NCI-H1048 (cell line): ENCODE measurements at places on chromosomes 16 and 17.

GRCh38 chr17:32136856-32137255, 5.4 kb upstream of the RHOT1 start:
- no peak for DNase-seq

DNA sequence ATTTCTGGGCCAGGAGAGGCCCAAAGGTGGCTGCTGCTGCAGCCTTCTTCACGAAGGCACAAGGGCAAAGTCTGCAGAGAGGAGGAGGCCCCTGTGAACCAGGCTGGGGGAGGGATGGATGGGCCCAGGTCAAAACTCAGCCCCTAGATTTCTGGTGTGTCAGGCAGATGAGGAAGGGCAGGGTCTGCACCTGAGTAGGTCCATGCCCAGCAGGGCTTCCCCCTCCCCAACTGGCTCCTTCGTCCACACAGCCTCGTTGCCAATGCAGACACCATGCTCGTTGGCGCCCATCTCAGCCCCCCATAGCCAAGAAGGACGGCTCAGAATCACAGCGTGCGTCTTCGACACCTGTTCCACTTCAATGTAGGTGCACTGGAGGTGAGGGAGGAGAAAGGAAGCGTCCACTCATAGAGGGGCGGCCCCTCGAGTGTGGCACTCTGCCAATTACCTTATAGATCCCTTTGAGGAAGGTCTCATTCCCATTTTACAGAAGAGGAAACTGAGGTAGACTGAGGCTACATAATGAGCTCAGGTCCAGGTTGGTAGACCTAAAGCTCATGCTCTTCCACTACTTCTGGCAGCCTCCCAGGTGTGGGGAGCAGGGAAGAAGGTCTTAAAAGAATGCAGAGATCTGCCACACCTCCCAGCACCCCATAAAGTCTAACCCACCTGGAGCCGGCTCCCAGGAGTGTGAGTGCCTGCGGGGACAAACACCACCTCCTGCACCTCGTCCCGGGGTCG, 902 bp downstream of the SCRN2 start:
- DNase-seq = no peak

DNA sequence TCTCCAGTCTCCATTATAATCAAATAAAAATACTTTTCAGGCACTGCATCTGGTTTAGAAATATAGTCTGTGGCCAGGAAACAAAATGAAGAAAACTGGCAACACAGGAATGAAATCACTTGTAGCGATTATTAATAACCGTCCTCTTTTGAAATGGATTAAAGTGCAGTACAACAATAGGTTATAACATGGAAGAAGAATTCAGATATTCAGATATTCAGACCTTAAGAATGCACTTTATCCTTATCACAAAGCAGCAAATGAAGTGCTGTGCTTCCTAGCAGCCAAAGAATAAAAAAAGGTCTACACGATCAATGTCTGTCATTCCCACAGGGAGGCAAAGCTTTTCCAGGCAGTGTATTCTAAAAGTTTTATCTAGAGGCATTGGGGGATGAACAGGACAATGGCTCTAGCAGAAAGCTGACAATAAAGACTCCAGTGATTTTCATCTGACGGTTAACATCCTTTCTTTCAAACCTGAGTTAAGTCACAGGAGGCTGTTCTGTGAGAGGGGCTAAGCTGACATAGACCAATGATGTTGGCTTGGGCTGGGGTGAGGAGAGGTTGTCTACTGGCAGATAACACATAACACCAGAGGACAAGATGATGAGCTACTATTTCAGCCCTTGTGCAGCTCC, 259.2 kb downstream of the SLC39A11 start:
- DNase-seq = no peak

DNA sequence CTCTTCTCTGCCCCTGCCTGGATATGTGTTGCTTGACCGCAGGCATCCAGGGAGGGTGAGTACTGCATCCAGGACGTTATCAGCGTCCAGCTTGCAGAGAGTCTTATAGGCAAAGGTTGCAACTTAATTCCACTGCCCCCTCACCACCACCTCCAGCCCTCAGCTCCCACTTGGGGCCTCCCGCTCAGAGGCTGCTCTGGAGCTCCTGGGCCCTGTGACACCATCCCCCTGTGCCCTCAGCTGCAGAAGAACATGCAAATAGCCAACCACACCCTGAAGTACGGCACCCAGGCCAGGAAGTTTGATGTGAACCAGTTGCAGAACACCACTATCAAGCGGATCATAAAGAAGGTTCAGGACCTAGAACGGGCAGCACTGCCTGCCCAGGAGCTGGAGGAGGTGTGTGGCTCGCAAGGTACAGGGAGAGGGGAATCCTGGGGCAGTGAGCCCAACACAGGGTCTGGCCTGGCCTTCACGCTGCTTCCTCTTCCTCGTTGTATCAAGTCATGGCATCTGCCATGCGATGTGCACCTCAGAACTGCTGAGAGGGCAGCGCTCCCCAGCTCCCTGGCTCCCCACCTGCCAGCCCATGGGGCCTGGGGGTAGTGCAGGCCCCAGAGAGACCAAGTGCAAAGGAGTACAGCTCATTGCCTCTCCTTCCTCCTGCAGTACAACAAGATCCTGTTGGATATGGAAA, 9.6 kb downstream of the ACE start:
- no peak for DNase-seq

GRCh38 chr17:9760266-9760665, 31.1 kb downstream of the DHRS7C start:
- no peak for DNase-seq

DNA sequence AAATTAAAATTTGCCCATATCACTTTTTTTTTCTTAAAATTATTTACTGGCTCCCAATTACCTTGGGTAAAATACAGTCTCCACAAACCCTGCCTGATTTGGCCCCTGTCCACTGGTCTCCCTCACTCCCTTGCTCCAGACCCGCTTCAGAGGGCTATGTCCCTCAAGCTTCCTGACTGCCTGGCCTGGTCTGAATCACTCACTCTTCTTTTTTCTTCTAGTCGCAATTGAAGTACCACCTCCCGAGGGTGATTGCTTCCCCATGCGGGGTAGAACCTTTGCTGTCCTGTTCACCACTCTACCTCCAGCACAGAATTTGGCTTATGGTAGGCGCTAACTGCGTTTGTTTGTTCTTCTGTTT, 598 bp upstream of the PGAP3 start:
- DNase-seq = no peak

GRCh38 chr17:73705594-73705993, 61.3 kb upstream of the SDK2 start:
- DNase-seq = no peak

DNA sequence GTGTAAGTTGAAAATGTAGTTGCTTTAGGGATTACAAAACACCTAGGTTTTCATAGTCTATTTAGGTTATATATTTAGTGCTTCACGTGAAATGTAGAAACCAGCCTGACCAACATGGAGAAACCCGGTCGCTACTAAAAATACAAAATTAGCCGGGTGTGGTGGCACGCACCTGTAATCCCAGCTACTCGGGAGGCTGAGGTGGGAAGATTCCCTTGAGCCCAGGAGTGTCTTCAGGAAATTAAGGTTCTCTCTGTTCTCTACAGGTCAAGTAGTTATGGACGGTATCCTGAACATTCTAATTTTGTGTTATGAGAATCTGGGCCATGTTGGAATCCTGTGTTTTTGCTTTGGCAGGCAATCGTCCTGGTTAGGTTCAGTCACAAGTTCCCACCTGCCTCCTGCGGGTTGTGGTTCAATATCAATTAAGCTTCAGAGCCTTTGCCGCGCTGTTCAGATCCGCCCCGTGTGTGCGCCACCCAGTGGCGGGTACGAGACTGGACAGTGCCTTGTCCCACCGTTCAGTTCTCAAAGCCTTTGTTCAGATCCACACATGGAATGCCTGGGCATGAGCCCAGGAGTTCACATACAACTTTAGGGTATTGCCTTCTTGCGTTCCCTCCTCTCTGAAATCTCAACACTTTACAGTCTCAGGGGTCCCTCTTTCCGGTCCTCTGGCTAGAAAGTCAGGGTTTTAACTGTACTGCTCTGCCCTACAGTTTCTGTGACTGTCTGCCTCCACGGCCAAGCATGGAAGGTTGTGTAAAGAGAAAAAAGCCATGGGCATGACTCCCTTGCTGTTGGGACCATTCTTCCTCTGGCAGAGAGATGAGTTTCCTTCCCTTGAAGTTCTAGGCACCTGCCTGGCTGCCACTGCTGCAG, 41.7 kb downstream of the HEATR6 start:
- peak; percentile 71 for DNase-seq

DNA sequence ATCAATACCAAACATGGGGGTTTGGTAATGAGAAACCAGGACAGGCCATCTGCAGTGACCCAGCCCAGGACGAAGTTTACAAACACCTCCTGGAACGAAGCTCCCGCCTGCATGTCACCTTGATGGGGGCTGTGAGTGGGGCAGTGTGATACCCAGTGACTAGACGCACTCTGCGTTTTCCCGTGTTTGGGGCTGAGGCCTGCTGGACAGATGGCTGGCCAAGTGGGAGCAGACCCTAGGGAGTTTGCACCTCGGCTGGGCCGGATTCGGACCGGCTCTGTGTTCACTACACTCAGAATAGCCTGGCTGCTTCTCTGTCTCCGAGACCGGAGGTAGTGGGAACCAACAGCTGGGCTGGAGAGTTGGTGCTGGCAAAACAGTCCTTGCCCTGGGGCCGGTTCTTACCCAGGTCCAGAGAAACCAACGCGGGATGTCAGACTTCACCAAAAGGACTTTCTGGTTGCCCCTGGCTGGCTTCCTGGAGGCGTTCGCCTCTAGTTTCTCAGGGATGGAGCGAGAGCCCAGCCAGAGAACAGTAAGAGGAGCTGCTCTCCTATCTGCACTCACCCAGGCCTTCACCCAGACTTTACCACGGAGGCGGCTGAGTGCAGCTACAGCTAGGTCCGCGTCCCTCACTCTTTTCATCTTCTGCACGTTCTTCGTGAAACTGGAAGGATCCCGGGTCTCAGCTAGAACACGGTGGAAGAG, 20.4 kb downstream of the CARHSP1 start:
- DNase-seq = no peak

DNA sequence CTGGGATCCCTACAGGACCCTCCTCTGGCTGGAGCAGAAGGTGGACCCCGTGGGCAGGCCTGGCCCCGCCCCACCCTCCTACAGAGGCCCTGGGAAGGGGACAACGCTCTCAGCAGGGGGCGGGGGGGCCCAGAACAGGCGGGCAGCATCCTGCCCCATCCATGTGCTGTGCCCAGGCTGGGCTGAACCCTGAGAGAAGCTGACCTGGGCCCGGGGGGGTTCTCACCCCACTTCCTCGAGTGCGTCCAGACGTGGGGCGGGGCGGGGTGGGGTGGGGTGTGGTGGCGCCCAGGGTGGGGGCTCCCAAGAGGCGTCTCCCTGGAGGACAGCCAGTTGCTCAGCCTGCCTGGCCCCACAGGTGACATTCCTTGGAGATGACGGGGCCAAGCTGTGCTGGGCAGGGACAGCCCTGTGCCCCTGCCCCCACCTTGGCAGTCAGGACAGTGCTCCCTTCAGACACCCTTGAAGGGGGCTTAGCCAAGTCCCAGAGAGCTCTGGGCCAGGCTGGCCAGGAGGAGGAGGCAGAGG, 390 bp upstream of the UNC13D start:
- no peak for DNase-seq

GRCh38 chr16:19417640-19418039, at the start of gene TMC5:
TSS of gene TMC5 (plus strand) at chr16:19417883. CDS start at chr16:19440039, 22,156 bp downstream.
- DNase-seq = no peak

DNA sequence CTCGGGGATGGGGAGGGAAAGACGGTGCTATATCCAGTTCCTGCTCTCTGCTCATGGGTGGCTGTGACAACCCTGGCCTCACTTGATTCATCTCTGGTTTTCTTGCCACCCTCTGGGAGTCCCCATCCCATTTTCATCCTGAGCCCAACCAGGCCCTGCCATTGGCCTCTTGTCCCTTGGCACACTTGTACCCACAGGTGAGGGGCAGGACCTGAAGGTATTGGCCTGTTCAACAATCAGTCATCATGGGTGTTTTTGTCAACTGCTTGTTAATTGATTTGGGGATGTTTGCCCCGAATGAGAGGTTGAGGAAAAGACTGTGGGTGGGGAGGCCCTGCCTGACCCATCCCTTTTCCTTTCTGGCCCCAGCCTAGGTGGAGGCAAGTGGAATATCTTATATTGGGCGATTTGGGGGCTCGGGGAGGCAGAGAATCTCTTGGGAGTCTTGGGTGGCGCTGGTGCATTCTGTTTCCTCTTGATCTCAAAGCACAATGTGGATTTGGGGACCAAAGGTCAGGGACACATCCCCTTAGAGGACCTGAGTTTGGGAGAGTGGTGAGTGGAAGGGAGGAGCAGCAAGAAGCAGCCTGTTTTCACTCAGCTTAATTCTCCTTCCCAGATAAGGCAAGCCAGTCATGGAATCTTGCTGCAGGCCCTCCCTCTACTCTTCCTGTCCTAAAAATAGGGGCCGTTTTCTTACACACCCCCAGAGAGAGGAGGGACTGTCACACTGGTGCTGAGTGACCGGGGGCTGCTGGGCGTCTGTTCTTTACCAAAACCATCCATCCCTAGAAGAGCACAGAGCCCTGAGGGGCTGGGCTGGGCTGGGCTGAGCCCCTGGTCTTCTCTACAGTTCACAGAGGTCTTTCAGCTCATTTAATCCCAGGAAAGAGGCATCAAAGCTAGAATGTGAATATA, 4.8 kb upstream of the LASP1NB start:
- DNase-seq = no peak

DNA sequence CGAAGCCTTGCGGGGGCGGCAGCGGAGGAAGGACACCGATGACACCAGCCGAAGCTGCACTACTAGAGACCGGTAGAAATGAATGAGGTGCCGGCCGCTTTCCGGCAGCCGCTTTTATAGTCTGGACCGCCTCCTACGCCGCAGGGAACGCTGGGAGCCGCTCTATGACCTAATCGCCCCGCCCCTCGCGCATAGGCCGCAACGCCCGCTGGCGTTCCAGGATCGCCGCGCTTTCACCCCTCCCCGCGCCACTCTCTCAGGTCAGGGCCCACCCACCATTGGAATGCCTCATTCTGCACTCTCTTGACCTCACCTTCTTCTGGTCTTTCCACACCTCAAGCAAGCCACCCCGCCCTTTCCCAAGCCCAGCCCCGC, at the start of gene DDX5:
DDX5 (minus strand) TSS at position 89 of the 375 bp plus-strand sequence. CDS start 170 bp downstream, outside the sequence.
- peak; percentile 92 for DNase-seq

DNA sequence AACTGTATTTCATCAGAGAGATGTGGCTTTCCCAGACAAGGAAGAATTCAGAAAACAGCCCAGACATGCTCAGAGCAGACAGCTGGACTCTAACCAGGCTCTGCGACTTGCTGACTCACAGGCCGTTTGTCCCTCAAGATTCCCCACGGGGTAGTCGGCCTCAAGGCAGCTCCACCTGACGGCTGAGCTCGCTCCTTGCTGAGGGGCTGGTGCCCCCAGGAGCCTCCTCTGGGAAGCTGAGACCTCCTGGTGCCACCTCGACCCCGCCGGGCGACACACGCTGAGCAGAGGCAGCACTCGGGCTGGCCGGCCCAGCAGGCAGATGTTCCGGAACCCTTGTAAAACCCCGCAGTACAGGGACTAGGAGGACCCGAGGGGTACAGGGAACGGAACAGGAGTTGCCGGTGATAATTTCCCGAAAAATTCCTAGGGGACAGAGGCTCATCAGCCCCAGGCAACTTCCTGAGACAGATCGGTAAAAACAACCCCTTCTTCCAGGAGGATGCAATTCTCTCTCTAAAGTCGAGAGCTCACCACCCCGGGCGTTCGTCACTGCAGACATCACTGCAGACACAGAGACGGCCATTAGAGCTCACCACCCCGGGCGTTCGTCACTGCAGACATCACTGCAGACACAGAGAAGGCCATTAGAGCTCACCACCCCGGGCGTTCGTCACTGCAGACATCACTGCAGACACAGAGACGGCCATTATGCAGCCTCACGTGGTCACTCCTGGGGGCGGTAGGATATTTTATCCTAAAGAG, 19.9 kb downstream of the RPH3AL start:
- no peak for DNase-seq
